NCI-H524 (cell line): ENCODE measurements at places on chromosomes 16 and 17.
A peak's percentile ranks its signal among the peaks of the same experiment; 100 is the strongest.

- peak; percentile 71 for DNase-seq
These were observed 697 bp downstream of the CTF1 start for GRCh38 chr16:30896889-30897733.

GRCh38 chr16:11151156-11151884, 104.7 kb downstream of the SOCS1 start:
- DNase-seq: peak; percentile 85

DNA sequence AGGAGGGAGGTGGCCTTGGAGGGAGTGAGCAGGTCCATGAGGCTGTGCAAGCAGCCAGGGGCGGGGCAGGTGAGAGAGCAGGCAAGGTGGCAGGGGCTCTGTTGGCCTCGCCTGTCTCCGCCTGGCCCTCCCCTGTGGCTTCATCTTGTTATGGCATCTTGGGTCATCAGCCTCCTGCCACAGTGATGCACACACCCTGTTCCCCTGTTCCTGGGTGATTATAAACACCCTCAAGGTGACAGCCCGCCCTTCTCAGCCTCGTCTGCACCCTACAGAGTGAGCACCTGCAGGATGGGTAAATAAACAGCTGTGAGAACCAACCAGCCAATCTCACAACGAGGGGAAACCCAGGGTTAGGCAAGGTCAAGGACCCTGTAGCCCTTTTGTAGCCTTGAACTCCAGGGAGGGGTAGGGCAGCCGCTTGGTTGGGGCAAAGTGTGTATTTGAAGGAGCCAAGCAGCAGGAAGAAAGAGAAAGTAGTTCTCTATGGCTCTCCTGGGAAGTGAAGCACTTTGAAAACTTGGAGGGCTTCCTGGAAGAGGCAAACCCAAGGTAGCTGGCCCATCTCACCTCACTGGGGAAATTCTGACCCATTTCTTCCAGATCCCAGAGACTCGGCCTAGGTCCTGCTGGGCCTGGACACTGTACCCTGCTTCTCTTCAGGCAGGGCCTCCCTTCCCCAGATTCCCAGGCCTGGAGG, 60.6 kb downstream of the NT5M start:
- peak; percentile 58 for DNase-seq

DNA sequence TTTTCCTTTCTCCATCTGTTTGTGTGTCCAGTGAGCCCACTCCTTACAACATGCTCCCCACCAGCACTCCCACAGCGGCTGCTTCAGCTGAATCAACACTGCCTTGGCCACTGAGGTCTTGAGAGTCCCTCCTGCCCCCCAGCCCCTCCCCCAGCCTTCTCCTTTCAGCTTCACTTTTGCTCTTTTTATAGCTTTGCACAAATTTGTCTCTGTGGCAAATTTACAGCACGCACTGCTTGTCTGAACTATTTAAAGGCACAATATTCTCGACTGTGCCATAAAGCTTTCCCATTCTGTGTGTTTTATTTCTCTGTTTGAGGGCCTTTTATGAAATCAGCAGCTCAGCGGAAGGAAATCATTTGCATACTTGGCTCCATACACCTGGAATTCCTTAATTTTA, 579.3 kb downstream of the TOX3 start:
- no peak for DNase-seq

- no peak for DNase-seq
These were observed 111.6 kb downstream of the GOSR1 start for GRCh38 chr17:30588798-30589247.

GRCh38 chr16:25988084-25988483, 296.3 kb downstream of the HS3ST4 start:
- DNase-seq: no peak

- no peak for DNase-seq
These were observed 58.8 kb downstream of the TBX4 start for GRCh38 chr17:61510991-61511390.

GRCh38 chr17:81135505-81136278, 29.6 kb upstream of the PVALEF start:
- DNase-seq: peak; percentile 99

- no peak for DNase-seq
These were observed 53.9 kb upstream of the XYLT1 start for GRCh38 chr16:17524656-17525055.

DNA sequence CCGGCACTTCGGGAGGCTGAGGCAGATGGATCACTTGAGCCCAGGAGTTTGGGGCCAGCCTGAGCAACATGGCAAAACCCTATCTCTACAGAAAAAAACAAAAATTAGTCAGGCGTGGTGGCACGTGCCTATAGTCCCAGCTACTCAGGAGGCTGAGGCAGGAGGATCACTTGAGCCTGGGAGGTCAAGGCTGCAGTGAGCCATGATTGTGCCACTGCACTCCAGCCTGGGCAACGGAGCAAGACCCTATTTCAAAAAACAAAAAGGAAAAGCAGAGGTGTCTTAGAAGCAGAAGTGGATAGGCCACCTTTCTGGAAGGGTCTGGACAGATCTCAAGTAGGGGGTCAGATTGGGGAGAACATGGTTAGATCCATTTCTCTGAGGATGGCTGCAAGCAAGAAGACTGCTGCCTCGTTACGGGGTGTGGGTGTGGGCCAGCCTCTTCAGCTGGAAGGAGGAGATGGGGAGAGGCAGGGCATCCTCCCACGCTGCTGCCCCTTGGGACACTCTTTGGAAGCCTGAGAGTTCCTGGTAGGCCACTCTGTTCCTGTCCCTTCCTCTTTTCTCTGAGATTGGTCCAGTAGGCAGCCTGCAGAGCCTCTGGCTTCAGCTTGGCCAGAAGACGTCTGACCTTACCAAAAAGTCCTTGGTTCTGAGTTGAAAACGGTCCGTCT, 208.0 kb downstream of the MSI2 start:
- no peak for DNase-seq

DNA sequence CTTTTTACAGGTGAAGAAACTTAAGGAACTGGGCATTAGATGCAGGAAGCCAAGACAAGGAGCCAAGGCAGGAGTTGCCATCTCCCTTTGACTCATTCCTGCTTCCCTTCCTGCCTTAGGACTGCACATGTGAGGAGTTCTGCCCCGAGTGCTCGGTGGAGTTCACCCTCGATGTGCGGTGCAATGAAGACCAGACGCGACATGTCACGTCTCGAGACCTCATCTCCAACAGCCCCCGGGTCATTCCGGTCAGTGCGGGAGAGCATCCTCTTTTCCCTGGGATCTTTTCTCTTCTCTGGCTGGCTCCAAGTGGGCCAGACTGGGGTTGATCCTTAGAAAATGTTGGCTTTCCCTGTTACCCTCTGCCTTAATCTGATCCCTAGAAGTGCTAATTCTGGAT, 6.6 kb downstream of the POLR2C start:
- DNase-seq: no peak

DNA sequence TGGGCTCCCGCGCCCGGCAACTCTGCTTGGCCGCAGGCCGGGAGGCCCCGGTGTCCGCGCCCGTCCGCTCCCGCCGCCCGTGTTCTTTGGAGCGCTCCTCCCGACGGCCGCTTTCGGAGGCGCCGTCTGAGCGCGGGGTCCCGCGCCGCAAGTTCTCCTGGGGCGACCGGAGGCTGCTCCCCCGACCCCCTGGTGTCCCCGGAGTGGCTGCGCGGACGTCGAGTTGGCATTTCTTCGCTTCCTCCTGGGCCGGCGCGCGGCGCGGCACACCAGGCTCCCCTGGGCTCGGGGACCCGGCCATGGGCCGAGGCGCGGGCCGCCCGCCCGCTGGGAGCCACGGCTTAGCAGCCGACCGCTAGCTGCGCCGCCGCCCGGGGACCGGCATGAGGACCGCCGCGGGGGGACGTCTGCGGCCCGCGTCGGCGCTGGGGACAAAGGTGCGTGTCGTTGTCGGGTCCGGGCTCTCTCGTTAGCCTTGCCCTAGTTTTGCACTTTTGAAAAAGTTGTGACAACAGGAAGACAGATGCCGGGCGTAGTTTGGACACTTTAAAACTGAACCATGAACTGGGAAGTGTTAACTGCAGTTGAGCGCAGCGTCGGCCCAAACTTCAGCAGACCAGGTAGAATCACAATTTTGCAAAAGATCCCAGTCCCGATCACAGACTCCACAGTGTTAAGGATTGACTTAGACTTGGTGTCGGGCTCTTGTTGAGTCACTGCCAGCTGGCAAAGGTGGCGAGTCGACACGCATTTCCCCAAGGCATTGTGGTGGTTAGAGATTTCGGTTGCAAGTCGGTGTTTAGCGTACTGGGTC, 700 bp downstream of the UBN1 start:
- DNase-seq: peak; percentile 30

DNA sequence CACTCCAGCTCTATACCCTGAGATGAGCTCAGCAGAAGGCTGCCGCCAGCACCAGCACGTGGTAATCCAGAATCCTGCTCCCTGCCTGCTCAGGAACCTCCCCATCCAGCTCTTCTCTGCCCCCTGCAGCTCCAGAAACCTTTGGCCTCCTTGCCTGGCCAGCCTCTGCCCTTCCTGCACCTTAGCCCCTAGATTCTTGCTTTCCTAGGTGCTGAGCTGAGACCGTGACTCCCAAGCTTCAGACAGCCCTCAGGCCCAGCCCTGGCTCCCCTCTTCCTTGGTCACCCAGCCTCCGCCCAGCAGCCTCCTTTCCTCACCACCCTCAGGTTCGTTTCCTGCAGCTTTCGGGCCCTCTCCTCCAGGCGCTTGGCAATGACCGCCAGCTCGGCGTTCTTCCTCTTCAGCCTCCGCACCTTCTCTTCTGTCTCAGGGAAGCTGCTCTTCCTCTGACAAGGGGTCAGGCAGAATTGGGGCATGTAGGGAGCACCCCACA, 2.6 kb downstream of the TSPOAP1 start:
- peak; percentile 27 for DNase-seq

GRCh38 chr16:84478172-84478947, 26.1 kb downstream of the MEAK7 start:
- DNase-seq: no peak

DNA sequence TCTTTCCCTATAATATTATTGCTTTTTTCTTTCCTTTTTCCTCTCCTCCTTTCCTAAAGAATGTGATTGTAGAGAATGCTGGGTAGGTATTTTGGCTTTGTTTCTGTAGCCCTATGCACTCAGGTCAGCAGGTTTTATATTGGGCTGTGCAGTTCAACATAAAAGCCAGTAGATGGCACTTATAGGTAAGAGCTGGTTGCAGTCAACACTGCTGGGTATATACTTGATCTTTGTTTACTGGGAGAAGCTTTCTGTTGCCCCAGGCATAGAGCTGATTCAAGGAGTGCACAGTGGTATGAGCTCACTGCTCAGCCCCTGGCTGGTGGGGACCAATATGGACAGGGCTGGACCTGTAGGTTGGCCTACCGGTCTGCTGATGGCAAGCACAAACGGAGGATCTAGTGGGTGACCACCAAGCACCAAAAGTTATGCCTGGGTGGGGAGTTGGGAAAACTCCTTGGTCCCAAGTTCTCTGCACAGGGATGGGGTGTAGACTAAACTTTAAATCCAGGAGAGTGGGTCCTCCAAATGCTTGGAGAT, 378.9 kb downstream of the PMP22 start:
- no peak for DNase-seq

GRCh38 chr17:59796785-59797205, 89.3 kb downstream of the VMP1 start:
- DNase-seq: no peak

DNA sequence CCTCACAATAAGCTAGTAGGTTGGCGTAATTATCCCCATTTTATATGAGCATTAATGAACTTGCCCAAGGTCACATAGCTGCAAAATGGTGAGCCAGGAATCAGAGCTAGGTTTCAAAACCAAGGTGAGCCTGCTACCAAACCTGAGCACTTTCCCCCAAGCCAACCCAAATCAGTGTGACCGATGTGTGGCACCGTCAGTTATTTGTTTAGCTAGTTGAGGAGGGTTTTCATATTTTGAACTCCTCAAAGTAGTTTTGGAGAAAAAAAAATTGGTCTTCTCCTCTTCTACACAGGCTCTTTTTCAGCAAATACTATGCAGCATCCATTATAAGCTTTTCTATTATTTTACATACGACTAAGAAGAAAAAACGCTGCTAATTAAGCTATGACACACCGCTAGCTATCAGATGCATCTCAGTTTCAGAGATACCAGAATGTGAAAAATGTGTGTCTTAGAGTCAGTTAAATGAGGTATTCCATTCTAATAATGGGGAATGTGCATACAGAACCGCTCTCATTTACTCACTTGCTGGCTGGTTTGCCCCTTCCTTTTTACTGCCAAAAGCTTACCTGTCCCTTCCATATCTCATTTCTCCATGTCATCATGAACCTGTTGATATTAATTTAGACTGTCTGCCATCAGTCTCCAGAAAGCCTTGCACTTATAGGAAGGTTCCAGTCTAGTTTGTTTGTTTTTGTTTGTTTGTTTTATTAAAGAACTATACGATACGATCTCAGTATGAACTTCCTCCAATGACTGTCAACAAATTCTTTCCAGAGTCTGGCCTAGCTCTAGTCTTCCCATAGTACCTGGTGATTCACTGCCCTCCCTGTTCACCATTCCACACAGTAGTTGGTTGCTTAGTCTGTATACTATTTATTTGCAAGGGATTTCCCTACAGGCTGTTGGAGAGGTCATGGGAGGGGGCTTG, 2.2 kb upstream of the TBX4 start:
- no peak for DNase-seq

GRCh38 chr16:69451166-69451565, 26.7 kb downstream of the CYB5B start:
- DNase-seq: no peak

- peak; percentile 19 for DNase-seq
These were observed at the start of gene MT1H for GRCh38 chr16:56669005-56669839. TSS of gene MT1H (plus strand) at chr16:56669814. CDS start at chr16:56669885, 71 bp downstream.

GRCh38 chr16:89031715-89032659, 55.0 kb upstream of the CBFA2T3 start:
- DNase-seq: no peak

DNA sequence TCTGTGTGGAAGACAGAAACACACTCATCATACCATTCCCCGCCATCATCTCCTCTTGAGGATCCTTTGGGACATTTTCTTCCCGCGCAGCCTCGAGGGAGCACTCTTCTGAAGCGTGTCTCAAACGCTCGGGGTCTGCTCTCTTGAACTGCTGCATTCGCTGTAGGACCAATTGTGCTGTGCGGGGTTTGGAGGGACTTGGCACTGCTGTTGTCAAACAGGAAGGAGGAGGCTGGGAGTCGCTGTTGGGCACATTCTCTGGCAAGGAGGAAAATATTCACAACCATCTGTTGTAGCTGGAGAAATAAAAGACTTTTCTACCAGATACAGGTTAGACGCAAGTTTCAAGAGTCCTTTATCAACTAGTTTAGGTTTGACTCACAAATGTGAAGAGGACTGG, 5.0 kb downstream of the SLX4 start:
- DNase-seq: no peak

- no peak for DNase-seq
These were observed 50.7 kb upstream of the ACSF3 start for GRCh38 chr16:89042711-89043551.

DNA sequence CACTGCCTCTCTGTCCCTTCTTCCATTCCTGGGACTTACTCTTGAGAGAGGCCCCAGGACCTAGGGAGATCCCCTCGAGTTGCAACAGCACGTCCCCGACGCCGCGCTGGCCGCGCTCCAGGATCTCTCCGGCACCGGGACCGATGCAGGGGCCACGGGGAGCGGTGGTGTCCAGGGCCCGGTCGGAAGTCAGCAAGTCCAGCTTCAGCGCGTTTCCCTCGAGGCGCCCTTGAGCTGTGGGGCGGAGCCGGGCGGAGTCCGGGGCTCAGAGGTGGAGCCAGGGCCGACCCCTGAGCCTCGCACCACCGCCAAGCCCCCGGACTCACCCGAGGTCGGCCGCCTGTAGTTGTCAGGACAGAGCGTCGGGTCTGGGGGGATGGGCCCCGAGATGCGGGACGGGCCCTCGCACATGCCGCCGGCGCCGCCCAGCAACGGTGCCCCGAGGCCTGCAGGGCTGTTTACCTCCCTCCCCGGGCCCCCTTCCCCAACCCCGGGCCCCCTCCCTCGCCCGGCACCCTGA, 458 bp downstream of the ENKD1 start:
- DNase-seq: no peak
